ENCODE measurements at places on chromosomes 4 and X.

DNA sequence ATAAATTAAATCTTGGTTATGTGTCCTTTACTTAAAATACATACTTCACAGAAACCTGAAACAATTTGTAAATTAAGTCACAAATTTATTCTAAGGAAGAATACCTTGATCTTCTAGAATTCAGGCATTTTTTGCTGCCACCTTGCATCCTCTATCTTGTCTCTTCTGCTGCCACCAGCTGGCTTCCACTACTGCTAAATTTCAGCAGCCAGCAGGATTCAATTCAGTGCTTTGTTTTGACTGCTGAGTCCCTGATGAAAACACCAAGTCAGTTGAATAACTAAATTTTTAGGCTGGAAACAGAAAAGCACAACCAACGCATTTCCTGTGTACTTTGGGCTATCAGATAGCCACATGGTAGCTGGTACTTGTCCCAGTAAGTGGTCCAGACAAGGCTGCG lies 2.4 kb upstream of the MBTPS2 start:
- DNase-seq = no peak

DNA sequence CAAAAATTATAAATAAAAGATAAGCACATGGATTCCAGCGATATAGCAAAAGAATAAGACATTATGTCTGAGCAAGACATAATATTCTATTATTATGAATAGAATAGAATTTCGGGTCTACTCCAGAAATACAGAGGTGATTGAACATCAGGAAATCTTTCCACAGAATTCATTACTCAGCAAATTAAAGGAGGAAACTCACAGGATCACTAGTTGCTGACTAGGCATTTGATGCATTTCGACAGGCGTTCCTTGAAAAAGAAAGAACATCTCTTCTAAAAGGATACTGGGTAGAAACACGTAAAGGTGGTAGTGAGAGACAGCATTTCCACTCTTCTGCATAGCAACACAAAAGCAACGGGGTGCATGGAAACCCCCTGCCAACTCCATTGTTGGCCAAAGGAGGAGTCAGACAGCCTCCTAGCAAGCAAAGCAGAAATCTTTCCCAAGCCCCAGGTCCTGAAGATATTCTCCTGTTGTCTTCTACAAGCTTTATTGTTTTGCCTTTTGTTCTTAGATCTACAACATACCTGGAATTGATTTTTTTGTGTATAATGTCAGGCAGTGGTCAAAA lies 14.3 kb upstream of the PDZD4 start:
- DNase-seq = no peak

DNA sequence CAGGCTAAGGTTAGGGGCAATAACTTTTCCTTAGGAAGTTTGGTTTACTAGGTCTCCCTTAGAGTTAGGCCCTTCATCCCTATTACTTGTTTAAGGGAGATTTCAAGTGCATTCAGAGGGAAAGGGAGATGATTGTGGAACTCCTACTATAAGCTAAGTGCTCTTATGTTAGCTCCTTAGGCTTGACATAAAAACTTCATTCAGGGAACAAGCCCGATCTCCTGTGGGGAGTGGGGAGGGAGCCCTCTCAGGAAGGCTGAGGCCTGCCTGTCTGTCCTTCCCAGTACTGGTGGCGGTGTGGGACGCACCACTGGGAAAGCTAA lies 8.0 kb downstream of the KLF3 start:
- no peak for DNase-seq

DNA sequence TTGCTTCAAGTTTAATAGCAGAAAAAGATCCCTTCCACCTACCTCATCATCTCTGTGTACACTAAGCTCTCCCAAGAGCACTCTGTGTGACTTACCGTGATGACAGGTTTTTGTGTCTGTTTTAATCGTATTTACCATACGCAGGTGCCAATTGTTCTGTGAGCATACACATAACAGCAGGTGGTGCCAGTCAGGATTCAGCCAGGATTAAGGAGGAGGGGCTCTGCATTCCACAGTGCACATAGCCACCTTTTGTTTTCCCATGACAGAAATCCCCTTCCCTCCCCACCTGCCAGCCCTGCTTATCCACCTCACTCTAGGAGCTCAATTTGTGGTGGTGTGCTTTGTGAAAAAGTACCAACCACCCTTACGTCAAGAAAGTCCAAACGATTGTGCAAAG lies 14.8 kb downstream of the ANK2 start:
- no peak for DNase-seq

- no peak for DNase-seq
Observed at GRCh38 chrX:16868920-16869319, 1.2 kb downstream of the RBBP7 start.

GRCh38 chr4:162038112-162038511 lies 125.7 kb downstream of the FSTL5 start:
- no peak for DNase-seq

DNA sequence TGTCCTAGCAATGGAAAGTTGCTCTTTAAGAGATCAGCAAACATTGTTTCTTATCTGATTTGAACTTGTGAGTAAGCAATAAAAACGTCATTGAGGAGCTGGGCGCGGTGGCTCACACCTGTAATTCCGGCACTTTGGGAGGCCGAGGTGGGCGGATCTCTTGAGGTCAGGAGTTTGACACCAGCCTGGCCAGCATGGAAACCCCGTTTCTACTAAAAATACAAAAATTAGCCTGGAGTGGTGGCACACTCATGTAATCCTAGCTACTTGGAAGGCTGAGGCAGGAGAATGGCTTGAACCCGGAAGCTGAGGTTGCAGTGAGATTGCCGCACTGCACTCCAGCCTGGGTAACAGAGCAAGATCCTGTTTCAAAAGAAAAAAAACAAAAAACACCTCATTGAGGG lies 11.2 kb upstream of the PLAC8 start:
- no peak for DNase-seq

DNA sequence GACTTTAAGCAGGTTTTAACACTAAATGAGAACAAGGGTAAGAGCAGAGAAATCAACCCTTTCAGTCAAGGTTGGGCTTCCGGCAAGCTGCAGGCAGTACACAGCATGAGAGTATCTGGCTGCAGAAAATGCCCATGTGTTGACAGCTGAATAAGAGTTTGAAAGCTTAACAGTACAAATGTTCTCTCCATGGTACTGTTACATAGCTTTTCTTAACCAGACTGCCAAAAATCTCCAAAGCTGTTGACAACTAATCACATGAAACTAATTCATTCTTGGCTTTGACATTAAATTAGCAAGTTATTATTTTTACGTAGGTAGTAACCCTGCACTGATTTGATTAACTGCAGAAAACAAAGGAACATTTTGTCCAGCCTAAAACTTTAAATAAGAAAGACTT lies 153.5 kb downstream of the SLC10A7 start:
- no peak for DNase-seq

- no peak for DNase-seq
Observed at GRCh38 chrX:703866-704265, 73.3 kb downstream of the SHOX start.

DNA sequence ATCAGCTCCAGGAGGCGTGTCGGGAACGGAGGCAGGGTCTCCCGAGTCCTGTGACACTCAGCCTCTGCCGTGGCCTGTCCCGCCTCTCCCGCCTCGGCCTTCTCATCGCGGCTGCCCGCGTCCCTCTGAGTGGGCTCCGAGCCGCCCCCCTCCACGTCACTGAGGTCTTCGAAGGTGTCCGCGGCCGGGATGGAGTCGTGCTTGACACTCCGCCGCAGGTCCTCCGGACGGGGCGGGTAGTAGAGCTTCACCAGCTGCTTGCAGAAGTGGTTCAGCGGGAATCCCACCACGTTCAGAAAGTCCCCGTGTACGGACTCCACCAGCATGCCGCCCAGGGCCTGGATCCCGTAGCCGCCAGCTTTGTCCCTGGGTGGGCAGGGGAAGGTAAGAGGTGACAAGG lies 25.0 kb downstream of the ASMTL start:
- no peak for DNase-seq

DNA sequence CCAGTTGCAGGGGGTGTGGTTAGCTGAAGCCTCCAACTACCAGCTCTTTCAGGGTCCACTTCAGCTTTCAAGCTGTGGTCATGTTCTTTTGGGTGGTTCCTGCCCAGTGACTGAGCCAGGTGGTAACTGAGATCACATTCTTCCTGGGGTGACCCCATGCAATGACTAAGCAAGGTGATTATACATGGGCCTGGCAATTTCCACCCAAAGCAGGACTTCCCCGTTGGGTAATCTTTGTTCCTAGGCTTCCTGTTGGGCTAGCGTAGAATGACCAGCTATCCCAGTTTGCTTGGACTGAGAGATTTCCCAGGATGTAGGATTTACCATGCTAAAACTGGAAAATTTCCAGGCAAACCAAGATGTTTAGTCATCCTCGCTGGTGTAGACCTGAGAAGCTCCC lies 18.4 kb upstream of the MAGEB17 start:
- DNase-seq = no peak

GRCh38 chr4:19686456-19686855 lies 565.2 kb upstream of the SLIT2 start:
- DNase-seq = no peak

- DNase-seq = no peak
Observed at GRCh38 chr4:85676050-85676425, 201.1 kb downstream of the ARHGAP24 start.

DNA sequence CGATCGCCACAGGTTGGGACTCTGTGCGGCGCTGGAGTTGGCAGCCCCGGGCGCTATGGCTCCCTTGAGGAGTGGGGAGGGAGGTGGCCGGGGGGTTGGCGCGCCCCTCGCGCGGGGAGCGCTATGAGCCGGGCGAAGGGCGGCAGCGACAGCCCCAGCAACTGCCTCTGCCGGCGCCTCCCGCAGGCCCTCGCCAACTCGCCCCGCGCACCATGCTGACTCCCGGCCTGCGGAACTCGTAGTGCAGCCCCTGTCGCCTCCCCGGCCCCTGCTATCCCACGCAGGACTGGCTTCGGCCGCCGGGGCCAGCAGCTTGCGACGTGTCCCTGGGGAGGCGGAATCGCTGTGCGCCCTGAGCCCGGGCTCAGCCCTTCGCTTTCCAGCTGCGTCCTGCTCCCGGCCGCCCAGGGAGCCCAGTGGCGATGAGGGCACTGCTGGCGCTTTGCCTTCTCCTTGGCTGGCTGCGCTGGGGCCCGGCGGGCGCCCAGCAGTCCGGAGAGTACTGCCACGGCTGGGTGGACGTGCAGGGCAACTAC lies 415 bp downstream of the SHISA3 start:
- DNase-seq = no peak
